ENCODE measurements at places on chromosomes 1 and 21. TPM values are rescaled to one million over a fixed set of nuclear protein-coding genes. Genes with fewer than 3 reads are reported as not detected.

DNA sequence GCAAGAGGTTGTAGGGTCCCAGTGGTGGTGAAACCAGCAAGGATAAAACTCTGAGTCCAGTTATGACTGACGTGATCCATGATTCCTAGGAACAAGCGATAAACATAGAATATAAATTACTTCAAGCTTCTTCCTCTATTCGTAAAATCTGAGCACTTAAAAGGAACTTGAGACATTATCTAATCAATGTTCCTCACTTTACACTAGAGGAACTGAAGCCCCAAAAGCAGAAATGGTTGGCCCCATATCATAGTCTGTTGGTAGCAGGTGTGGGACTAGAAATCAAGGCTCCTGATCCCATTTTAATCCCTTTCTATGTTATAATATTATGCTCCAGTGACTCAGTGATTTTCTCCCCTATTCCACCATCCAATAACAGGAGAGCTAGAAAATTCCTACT lies 21.9 kb upstream of the MNDA start:
- no peak for DNase-seq

DNA sequence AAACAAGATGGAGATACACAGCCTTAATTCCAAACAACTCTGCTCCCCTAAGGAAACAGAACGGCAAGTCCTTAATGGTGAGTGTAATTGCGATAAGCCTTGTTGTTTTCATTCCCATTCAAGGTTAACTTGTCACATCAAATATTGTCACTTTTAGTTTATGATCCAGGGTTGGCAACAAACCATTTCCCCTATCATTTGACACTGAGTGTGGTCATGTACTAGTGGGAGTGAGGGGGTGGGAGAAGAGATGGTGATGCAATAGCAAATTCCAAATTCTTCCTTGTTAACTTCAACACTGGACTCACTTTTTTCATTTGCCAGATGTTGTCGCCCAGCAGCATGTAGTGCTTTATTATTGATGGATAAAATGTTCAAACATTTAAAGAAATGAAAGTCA lies 140.4 kb downstream of the ZNF326 start:
- no peak for DNase-seq

GRCh38 chr1:217494767-217495166 lies 136.1 kb downstream of the GPATCH2 start:
- no peak for DNase-seq

- DNase-seq, result no peak
These were observed 14.4 kb downstream of the THEMIS2 start for GRCh38 chr1:27886744-27887143.

GRCh38 chr21:44653123-44653522 lies 1.3 kb downstream of the KRTAP12-4 start:
- DNase-seq, result no peak

The EDARADD gene
- 1.4 TPM for total RNA-seq

The C1orf87 gene
- total RNA-seq, result 0.51 TPM

The HSPA13 gene
- 41.3 TPM for total RNA-seq

The ADGRB2 gene
- 7.9 TPM for total RNA-seq

The UBXN10 gene
- total RNA-seq, result 0.51 TPM

Measured in tongue (tissue), 3 donors.